Upper lobe of right lung (tissue), 1 donor: ENCODE measurements at places on chromosomes 7 and 10.

- peak; percentile 86 for DNase-seq
Observed at GRCh38 chr10:69515699-69516259, 57.4 kb downstream of the NEUROG3 start.

GRCh38 chr7:50863053-50863452, 80.4 kb upstream of the GRB10 start:
- DNase-seq, result no peak

GRCh38 chr7:13988065-13988464, 1.4 kb downstream of the ETV1 start:
- no peak for DNase-seq

GRCh38 chr7:157907091-157907490, 570.3 kb downstream of the DNAJB6 start:
- DNase-seq, result no peak

- peak; percentile 77 for DNase-seq
Observed at GRCh38 chr7:140403878-140404564, at the start of gene RAB19. Gene RAB19, plus strand, starts transcription at chr7:140404058. Its CDS starts 3,589 bp downstream, at chr7:140407647.

DNA sequence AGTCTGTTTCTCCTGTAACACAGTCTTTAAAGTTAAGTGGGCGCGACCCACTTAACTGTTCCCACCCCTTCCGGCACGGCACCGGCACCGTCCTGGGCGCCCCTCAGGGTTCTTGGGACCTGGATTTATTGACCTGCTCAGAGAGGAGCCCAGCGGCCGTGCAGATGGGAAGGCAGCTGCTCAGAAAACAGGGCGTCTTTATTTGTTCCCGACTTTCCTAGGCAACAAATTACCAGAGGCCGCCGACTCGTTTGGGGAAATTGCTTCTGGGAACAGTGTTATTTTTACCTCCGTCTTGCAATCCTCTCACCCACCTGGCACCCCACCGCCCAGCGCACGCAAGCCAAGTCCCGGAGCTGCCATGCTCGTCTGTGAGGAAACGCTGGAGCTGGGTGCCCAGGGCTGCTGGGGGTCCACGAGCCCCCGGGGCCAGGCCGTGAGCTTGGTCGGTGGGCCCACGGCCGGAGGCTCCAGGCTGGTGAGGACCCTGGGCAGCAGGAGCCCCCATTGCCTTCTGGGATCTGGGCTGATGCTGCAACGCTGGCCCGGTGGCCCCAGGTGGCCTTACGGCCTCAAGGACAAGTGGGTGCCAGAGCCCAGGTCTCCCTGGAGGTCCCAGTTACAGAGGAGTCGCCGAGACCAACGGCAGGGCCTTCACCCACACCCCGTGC, 14.9 kb upstream of the ADGRA1 start:
- DNase-seq, result no peak

GRCh38 chr10:70596860-70597809, 5.4 kb downstream of the PRF1 start:
- no peak for DNase-seq

DNA sequence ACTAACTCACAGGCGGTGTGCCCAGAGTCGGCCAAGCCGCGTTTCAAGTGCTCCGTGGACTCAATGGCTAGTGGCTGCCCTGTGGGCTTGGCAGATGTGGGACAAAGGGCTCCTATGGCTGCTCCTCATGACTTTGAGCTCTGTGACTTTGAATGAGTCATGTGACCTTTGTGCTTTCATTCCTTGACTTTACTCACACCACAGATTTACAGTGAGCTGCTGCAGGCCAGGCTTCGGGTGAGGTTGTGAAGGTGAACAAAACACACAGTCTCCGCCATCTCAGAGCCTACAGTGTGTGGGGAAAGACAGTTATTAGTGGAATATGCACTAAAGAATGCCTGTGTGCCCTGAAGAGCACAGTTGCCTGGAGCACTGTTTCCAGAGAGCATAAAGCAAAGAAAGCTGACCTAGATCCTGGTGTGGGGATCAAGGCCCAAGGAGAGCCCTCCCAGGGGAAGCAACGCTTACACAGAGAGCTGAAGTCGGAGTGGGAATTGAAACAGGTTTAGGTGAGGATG, 29.7 kb upstream of the PLEKHA1 start:
- no peak for DNase-seq

GRCh38 chr7:99990460-99990852, 14.6 kb upstream of the AZGP1 start:
- DNase-seq, result no peak

DNA sequence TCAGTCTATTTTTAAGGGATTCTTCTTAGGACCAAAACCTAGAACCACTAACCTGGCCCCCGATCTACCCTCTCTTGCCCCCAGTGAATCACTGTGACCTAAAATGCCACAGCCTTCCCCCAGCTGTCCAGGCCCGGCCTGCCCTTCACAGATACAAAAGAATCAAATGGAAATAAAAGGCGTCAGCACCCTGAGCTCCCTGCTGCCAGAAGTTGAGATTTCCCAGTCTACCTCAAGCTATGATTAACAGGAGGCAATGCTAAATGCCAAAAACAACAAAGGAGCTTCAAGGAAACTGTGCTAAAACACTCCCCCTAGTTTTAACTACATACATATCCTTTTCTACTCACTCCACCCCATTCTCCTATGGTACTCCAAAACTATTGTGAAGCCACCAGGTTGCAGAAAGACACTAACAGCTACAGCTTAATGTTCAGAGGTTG, 67.8 kb downstream of the GSAP start:
- DNase-seq, result no peak
